ENCODE measurements at places on chromosomes 13 and 19. TPM values are rescaled to one million over a fixed set of nuclear protein-coding genes. Genes with fewer than 3 reads are reported as not detected.

Gene UQCR11
- 30.7 TPM for total RNA-seq

Gene PSG11
- total RNA-seq, result not detected

Gene PGLYRP1
- total RNA-seq, result not detected

Gene OR7D4
- total RNA-seq, result not detected

Gene KIRREL2
- 0.74 TPM for total RNA-seq

Gene IGSF23
- not detected for total RNA-seq

Gene COL4A1
- 64.4 TPM for total RNA-seq

Gene NDUFB7
- 101 TPM for total RNA-seq

Gene BEST2
- under 0.01 TPM for total RNA-seq

Gene CYP4F12
- under 0.01 TPM for total RNA-seq

Gene CD37
- 3.4 TPM for total RNA-seq

Gene HS6ST3
- total RNA-seq, result 24.3 TPM

Gene ZNF57
- total RNA-seq, result 3.7 TPM

Gene TMEM190
- 0.49 TPM for total RNA-seq

Gene ZFP14
- total RNA-seq, result 39.3 TPM

Gene PCSK4
- total RNA-seq, result 2.2 TPM

Gene RYR1
- 2.2 TPM for total RNA-seq

Gene TMEM143
- total RNA-seq, result 3.2 TPM

Gene EVI5L
- total RNA-seq, result 49.4 TPM

Gene MAG
- 0.49 TPM for total RNA-seq

Gene RFPL4AL1
- not detected for total RNA-seq

Gene ZNF418
- total RNA-seq, result 35.9 TPM

Gene PCDH8
- total RNA-seq, result 52.6 TPM

Gene IQCN
- 0.49 TPM for total RNA-seq

Gene FFAR2
- total RNA-seq, result not detected

Gene ZNF587B
- 15.5 TPM for total RNA-seq

Gene PSG7
- not detected for total RNA-seq

Gene SIGLEC14
- total RNA-seq, result under 0.01 TPM

Gene LRRC25
- 0.25 TPM for total RNA-seq

Gene ICAM4
- under 0.01 TPM for total RNA-seq

Gene OXGR1
- total RNA-seq, result 1.2 TPM

Gene CTXN1
- total RNA-seq, result 36.6 TPM

Gene TSHZ3
- 25.6 TPM for total RNA-seq

Gene MBD3L2
- not detected for total RNA-seq

Gene PSG2
- not detected for total RNA-seq

Gene OVOL3
- total RNA-seq, result not detected

Gene ZNF829
- total RNA-seq, result 6.1 TPM

Gene SMIM17
- total RNA-seq, result 9.8 TPM

Gene RFPL4A
- total RNA-seq, result not detected

Gene ZNF682
- total RNA-seq, result 18.9 TPM

Gene ZNF44
- total RNA-seq, result 17.2 TPM

Gene CBARP
- total RNA-seq, result 6.4 TPM

Data from temporal lobe (tissue), 4 donors.